A172 (cell line): ENCODE measurements at places on chromosomes 7 and 10. TPM values are rescaled to one million over a fixed set of nuclear protein-coding genes. Genes with fewer than 3 reads are reported as not detected.

Gene SPDYE8
- not detected in 2 replicates for total RNA-seq

Gene DOCK4
- total RNA-seq, result 5.6 and 7.2 TPM in 2 replicates

Gene SPDYE1
- not detected in 2 replicates for total RNA-seq

Gene CRTAC1
- not detected in 2 replicates for total RNA-seq

Gene SYNPO2L
- total RNA-seq, result 0.14 TPM in 1 of 2 replicates, not detected in the other

Gene CREM
- total RNA-seq, result 44.8 and 47.3 TPM in 2 replicates

Gene TRIM50
- total RNA-seq, result not detected in 2 replicates

Gene NXPH1
- not detected in 2 replicates for total RNA-seq

Gene TMEM270
- 0.52 and 1.7 TPM in 2 replicates for total RNA-seq

Gene RAB19
- not detected in 2 replicates for total RNA-seq

Gene SLC26A5
- not detected in 2 replicates for total RNA-seq
